ENCODE measurements at places on chromosomes 4 and X.

DNA sequence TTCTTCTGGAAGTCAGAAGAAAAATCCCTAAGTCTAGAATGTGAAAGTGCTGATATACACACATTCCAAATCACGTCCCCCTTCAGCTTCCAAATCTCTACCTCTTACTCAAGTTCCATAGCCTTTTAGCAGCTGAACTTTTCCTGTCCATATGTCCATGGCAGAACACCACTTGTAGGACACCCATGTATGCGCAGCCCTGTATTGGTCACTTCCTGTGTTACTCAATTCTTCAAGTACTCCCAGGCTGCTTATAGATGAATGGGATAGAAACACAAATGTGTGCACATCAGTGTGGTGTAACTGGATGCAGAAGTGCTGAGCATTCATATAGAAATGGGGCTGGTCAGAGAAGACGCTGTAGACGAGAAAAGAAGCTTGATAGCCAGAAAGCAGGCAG is 18.8 kb downstream of the SRPX2 start:
- no peak for DNase-seq

- DNase-seq = no peak
These were observed 124.5 kb downstream of the ATXN3L start for GRCh38 chrX:13195340-13195739.

DNA sequence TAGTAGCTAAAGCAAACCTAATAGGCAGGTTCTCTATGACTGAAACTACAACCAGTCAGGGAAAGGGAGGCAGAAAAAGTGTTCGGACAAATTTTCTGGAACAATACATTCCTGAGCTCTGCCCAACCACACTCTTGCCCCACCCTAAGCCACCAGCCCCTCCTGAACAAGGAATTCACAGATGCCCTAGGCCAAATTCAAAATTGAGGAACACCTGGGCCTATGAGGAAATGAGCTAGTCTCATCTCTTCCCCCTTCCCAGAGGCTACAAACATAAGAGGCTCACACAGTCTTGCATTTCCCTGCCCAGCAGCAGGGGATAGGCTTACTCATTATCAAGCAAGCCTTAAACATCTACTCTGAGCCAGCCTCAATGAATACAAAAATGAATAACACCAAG is 284.7 kb downstream of the ZNF674 start:
- DNase-seq = peak; percentile 95

GRCh38 chr4:114599231-114599902 is 760 bp downstream of the UGT8 start:
- DNase-seq = no peak

DNA sequence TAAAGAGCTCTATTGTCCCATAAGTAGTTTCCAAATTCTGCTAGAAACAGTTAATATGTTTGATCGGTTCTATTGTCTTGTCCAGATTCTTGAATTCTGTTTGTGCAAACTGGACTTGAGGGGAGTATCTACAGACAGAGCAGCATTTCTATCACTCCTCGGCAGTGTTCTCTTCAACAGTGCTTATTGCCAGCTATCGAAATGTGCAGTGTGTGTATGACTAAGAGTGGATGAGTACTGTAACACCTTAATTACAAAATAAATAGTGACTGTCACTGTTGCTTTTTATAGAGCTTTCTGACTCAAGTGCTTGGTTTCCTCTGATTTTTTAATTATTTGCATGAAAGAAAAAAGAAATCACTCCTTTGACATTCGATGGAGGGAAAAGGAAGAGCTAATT is 274.6 kb downstream of the RPA4 start:
- peak; percentile 1 for DNase-seq

DNA sequence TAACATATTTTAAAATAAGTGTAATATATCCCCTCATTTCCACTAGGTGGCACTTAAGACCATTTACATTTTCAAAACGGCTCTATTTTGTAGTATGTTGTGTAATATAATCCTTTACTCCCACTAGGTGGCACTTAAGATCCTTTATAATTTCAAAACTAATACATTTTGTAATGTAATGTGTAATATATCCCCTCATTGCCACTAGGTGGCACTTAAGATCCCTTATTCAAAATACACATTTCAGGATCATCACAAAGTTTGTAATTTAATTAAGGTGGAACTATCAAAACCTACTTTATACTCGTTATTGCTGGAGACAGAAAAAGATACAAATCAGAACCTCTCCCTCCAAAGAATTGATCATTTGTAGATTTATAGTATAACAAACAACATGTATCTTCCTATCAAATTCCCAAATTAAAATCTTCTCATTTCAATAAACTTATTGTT is 132.5 kb downstream of the ARHGAP6 start:
- DNase-seq = peak; percentile 84

DNA sequence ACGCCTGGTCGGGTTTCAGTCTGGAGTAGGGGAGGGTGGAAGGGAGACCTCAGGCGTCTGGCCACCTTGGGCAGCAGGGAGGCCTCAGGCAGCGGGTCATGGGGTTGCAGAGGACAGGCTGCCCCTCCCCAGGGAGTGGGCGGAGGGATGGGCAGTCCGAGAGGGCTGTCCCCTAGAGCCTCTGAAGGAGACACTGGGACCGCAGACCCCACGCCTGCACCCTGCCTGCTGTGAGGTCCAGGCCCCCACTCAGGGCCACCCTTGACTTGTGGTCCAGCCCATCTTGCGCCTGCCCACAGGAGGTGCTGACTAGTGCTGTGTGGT is 16.5 kb downstream of the FGFRL1 start:
- DNase-seq = no peak

DNA sequence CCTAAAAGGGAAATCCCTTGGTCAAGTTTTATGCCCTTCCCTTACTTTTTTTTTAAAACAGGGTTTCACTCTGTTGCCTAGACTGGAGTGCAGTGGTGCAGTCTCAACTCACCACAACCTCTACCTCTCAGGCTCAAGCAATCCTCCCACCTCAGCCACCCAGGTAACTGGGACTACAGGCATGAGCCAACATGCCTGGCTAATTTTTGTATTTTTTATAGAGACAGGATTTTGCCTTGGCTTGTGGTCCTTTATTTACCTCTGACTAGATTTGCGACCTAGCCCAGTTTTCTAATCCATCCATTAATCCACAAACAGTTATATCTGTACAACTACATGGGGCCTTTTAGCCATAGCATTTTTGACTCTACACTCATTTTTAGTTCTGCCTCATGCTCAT is 23.7 kb downstream of the CDS1 start:
- DNase-seq = no peak

DNA sequence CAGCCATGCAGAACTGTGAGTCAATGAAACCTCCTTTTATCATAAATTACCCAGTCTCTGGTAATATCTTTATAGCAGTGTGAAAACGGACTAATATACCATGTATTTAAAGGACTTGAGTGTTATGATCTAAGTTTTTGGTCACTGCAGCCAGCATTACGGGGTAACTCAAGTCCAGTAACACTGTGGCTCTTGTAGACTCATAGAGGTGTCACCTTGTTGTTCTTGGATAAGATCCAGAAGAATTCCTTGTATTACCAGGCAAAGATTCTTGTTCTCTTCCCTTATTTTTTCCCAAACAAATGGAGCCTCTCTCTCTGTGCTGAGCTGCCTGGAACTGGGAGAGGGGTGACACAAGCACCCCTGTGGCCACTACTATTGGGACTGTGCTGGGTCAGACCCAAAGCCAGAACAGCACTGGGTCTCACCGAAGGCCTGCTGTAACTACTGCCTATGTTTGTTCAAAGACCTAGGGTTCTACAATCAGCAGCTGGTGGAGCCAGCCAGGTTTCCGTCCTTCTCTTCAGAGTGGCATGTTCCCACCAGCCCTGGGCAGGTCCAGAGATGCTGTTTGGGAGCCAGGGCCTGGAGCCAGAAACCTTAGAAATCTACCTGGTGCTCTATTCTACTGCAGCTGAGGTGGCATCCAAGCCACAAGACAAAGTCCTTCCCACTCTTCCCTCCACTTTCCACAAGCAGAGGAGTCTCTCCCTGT is 43.7 kb upstream of the MED14 start:
- DNase-seq = peak; percentile 87

DNA sequence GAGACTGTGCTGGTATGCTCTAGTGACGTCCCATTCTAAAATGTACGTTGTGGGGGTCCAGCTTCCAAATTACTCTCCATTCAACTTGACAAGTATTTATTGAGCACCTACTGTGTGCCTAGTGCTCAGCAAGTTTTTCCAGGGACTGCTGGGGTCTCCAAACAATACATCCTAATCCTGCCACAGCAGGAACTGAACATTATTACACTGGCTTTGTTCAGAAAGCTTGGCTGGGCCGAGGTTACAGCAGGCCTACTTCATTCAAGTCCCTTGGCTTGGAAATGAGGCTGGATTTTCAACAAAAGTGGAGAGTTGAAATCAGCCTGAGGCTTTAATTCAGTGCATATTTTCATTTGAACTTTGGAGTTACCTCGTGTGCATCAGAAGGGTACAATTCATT is 78.0 kb downstream of the GUCY2F start:
- DNase-seq = no peak

- peak; percentile 66 for DNase-seq
These were observed 37.0 kb downstream of the IRS4 start for GRCh38 chrX:108699368-108699767.

- no peak for DNase-seq
These were observed 20.6 kb upstream of the APELA start for GRCh38 chr4:164856396-164856795.

DNA sequence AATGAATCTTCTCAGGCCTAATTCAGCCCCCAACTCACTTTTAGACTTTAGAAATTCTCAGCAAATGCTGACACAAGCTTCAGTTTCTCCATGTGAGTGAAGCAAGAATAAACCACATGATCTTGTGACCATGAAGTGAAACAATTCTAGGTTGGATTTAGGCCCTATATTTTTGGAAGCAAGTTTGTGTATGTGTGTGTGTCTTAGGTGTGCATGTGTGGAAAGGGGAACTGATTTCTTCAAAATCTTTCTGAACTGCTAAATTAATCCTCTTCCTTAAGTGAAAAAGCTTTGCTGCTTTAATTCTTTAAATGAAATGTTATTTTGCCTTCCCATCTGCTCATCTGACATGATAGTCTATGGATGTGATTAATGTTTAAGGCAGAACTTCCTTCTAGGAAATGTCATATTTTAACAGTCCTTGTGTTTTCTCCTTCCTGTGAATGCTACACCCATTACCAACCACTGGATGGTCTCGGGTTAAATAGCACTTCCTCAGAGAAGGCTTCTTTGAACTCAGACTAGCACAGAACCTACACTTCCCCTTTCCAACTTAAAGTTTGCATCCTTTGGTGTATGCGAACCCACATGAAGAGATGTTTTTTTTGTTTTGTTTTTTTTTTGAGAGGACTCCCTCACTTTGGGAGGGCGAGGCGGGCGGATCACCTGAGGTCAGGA is 1.2 kb upstream of the TMEM144 start:
- DNase-seq = no peak

DNA sequence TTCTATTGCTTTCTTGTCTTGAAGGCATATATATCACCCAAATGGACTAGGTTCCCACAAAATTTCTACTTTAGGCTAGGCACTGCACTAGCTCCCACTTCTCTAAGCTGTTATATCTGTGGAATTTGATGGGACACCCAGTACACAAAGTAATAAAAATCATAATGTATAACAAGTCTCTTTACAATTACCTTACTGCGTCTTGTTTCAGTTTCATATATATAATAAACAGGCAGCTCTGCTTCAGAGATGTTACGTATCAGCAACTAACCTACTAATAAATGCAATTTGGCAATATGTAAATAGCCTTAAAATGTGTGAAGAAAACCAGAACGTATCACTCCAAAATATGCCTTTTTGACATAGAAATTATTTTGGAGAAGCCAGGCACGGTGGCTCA is 42.0 kb upstream of the UGDH start:
- DNase-seq = no peak

Measured in PC-3 (cell line).